ENCODE measurements at places on chromosomes 11 and 22.

DNA sequence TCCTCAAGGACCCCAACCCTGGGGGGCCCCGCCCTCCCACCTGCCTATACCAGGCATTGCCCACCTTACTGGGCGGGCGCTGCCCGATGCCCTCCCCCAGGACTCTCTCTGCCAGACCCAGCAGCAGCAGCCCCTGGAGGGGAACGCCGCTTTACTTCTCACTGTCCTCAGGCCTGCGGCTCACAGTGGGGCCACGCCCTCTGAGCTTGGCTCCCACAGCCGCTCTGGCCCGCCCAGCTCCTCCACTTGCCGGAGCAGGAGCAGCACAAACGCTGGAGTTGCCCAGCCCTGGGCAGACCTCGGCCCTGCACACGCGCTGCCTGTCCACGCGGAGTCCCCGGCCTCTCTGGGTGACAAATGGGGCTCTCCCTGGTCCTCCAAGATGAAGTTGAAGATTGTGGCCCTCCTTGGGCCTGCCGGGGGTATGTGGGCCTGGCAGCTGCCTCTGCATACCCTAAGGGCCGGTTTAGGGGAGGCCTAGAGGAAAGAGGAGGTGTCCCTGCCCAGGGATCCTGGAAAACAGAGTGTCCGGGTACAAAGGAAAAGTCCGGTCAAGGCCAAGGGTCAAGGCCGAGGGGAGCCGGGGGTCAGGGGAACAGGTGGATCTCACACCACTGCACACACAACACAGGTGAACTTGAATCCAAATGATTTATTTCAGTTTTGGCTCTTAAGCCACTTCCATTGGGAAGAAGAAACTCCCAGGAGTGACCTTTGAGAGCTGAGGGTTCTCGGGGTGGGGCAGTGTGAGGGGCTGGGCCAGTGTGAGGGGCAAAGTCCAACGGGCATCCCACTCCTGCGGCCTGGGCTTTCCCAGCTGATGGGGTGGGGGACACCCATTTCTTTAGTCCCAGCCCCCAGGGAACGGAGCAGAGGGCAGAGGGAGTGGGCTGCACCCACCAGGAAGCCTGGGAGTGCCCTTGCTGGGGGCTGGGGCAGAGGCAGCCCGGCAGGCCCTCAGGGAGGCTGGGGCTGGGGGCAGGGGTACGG lies 674 bp upstream of the BAIAP2L2 start:
- no peak for DNase-seq

- DNase-seq: no peak
These were observed 111.6 kb downstream of the BCR start for GRCh38 chr22:23291806-23292452.

DNA sequence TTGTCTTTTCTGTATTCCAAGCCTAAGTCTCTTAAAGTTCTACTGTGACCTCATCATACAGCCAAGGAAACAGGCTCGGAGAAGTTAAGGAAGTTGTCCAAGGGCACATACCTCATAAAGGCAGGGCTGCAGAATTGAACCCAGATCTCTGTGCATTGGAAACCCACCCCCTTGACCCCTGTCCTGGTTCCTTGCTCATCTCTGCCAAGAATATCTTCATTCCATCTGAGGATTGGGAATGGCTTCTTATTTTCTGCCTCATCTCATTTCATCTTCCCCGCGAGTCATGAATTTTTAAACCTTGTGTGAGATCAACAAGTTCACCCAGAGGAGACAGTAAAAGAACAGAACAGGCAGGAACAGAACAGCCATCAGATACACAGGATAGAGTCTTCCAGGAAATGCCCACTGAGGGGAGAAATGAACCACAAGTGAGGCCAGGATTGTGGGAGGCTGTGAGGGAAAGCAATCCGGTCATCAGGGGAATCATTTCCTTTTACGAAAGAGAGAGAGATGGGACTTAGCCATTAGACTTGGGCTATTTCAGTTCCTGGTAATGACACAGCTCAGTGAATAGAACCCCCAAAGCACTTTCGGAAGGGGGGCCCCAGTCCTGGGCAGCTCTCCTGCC lies 34.4 kb upstream of the LRRC10B start:
- no peak for DNase-seq

- peak; percentile 13 for DNase-seq
These were observed 49.3 kb upstream of the MPPED2 start for GRCh38 chr11:30635401-30635989.

GRCh38 chr11:110168033-110168803 lies 75.0 kb downstream of the ZC3H12C start:
- no peak for DNase-seq

- DNase-seq: no peak
These were observed at the start of gene ANKRD13D for GRCh38 chr11:67289226-67289650. Gene ANKRD13D, plus strand, starts transcription at chr11:67289303. Its CDS starts 158 bp downstream, at chr11:67289461.

GRCh38 chr11:75013051-75013450 lies 24.3 kb downstream of the NEU3 start:
- DNase-seq: no peak

- peak; percentile 69 for DNase-seq
These were observed 526.0 kb downstream of the ETS1 start for GRCh38 chr11:128061281-128061871.

- peak; percentile 61 for DNase-seq
These were observed 79.1 kb upstream of the LMO2 start for GRCh38 chr11:33970984-33971466.

DNA sequence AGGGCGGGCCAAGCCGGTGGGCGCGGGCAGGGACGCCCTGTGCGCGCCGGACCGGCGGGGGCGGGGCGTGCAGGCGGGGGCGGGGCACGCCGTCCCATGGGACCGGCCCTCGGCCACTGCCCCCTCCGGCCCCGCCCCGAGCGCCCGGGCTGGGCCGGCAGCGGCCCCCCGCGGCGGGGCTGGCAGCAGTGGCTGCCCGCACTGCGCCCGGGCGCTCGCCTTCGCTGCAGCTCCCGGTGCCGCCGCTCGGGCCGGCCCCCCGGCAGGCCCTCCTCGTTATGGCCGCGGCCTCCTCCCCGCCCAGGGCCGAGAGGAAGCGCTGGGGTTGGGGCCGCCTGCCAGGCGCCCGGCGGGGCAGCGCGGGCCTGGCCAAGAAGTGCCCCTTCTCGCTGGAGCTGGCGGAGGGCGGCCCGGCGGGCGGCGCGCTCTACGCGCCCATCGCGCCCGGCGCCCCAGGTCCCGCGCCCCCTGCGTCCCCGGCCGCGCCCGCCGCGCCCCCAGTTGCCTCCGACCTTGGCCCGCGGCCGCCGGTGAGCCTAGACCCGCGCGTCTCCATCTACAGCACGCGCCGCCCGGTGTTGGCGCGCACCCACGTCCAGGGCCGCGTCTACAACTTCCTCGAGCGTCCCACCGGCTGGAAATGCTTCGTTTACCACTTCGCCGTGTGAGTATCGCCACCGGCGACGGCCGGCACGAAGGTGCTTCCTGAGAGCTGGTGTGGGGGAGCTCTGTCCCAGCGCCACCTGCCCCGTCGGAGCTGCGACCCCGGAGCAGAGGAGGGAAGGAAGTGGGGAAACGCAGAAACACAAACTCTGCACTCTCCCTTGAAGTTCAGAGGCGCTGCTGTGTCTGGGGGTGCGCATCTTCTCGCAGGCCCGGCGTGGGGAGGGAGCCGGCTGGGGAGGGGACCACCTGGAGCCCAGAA lies at the start of gene KCNQ1:
TSS of gene KCNQ1 (plus strand) at position 188 of the 925 bp plus-strand sequence. CDS start at position 279, 91 bp downstream.
- no peak for DNase-seq

DNA sequence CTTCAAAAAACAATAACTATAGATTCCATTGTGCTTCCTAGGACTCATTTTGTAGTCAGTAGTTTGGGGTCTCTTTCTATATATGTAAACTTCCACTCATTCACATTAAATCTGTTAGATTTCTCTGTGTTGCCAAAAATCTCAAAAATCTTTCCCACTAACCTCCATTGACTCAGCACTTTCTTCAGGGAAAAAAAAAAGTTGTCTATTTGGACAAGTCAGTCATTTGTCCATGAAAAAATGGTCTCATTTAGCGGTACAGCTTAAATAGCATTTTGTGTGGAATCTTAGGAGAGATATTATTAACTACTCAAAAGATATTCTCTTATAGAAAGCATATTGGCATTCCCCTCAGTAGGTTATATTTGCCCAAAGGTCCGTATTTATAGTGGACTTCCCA lies 81.9 kb downstream of the PPP2R1B start:
- DNase-seq: no peak

GRCh38 chr11:26037716-26038115 lies 294.2 kb upstream of the ANO3 start:
- DNase-seq: no peak

- no peak for DNase-seq
These were observed 148.5 kb downstream of the GRIK4 start for GRCh38 chr11:120660024-120660565.

DNA sequence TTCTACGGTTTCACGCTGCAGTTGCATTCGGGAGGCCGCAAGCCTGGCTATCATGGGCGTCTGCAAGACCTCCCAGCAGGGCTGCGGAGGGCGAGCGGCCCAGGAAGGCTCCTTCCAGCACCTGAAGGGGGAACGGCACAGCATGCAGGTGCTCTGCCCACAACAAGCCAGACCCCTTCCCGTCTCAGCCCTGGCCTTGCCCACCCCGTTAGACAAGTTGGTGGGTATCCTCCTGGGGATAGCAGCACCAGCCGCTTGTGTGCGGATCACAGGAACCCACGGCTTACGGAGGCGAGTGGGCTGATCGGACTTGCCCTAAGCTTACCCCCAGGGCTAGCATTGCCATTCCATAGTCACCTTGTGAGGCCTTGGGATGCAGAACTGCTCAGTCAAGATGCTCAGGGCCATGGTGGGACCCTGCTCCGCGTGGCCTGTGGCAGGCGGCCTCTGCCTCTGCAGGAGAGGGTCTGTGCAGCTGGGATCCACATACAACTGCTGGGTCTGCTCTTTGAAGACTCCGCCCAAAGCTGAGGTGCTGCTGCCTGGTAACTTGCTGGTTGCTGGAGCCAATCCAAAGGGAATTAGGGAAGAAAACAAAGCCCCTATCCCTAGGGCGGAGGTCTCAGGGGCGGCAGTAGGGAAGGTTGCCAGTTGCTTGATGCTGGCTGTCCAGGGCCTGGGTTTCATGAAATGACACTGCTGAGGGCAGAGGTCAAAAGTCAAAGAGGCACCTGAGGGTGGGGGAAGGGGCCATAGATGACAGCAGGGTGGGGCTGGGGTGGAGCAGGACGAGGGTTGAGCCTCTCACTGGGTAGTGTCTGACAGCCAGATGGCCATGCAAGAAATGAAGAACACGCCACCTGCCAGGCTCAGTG lies 1.4 kb upstream of the OSBPL5 start:
- no peak for DNase-seq

DNA sequence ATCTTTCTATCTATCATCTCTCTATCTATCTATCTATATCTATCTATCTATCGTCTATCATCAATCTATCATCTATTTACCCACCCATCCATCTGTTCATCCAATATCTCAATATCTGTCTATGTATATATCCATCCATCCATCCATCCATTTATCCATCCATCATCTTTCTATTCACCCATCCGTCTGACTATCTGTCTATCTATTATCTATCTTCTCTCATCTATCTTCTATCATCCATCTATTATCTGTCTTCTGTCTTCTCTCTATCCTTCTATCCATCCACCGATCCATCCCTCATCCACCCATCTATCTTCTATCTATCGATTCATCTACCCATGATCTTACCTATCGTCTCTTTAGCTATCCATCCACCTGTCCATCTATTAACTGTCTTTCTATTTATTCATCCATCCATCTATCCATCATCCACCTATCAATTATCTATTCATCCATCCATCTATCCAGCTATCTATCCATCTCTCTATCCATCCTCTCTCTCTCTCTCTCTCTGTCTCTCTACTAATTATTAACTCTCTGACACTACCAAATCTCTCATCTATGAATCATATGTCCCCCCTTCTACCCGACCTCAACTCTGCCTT lies 89.1 kb downstream of the DHCR7 start:
- DNase-seq: no peak

- DNase-seq: no peak
These were observed 283.0 kb upstream of the NARS2 start for GRCh38 chr11:78857688-78858087.

DNA sequence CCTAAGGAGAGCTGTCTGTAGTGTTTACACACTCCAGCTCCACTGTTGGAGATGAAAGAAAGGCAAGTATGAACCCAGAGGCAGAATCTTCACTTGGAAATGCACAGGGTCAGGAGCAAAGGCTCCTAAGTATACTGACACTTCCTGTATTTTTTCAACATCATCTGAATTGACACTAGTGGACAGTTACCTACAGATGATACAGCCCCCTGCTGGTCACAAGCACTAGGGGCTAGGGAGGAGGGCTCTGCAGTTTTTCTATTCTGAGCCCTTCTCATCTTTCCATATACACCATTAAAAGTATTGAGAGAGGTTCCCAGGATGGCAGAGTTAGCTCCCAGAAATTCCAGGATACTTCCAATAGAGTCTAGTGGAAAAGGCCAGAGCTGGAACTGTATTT lies 290.3 kb upstream of the API5 start:
- DNase-seq: no peak

GRCh38 chr11:120869097-120869496 lies 154.8 kb upstream of the TBCEL start:
- no peak for DNase-seq

DNA sequence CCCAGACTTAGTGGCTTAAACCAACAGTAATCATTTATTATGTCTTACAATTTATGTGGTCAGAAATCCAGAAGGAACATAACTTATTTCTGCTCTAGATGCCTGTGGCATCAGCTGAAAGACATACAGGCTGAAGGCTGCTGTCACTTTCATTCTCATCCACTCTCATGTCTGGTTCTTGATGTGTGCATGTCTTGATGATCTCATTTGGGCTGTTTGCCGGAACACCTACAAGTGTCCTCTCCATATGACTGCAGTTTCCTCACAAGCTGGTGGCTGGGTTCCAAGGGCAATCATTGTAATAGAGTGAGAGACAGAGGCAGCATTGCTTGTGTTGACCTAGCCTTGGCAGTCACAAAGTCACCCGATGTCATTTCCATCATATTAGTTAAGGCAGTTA lies 1375.9 kb upstream of the RAG2 start:
- no peak for DNase-seq

GRCh38 chr11:116421529-116422185 lies 351.1 kb downstream of the BUD13 start:
- DNase-seq: no peak

DNA sequence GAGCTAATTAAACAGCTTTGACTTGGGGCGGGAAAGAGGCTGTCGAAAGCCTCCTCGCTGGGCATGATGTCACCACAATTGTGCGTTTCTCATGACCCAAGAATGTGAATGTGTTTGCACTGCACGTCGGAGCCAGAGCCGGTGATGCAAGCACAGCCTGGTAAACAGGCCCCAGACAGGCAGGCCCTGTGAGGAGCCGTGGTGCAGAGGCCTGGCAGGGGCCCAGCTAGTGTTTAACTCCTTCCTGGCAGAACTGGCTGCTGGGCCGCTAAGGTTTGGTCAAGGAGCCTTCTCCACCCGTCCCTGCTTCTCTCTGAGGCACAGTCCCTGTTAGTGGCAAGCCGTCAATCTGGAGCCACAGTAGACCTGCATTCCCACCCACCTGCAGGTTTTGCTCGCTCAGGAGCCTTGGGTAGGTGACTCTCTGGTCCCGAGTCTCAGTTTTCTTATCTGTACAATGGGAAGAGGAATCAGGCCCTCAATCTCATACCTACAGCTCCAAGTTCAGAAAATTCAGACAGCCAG lies 25.4 kb upstream of the SMTN start:
- no peak for DNase-seq

- no peak for DNase-seq
These were observed 90.8 kb downstream of the FAM168A start for GRCh38 chr11:73507086-73507485.

GRCh38 chr11:22566293-22566692 lies 59.3 kb downstream of the FANCF start:
- no peak for DNase-seq

GRCh38 chr11:70471254-70471653 lies 72.9 kb downstream of the CTTN start:
- no peak for DNase-seq

All from left renal cortex interstitium (tissue), 4 donors.